ENCODE measurements at places on chromosomes 12 and 14.

DNA sequence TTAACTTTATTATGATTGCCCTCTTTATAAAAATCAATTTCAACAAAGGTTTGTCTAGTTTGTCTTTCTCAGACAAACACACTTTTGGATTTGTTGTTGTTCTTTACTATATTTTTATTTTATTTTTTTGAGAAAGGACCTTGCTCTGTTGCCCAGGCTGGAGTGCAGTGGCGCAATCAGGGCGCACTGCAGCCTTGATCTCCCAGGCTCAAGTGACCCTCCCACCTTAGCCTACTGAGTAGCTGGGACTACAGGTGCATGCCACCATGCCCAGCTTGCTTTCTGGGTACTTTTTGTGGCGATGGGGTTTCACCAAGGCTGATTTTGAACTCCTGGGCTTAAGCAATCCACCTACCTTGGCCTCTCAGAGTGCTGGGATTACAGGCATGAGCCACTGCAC lies 64.4 kb upstream of the CFL2 start:
- DNase-seq = no peak

- no peak for DNase-seq
Observed at GRCh38 chr12:125989696-125990095, 924.5 kb downstream of the AACS start.

GRCh38 chr14:93713726-93714405 lies 74.4 kb downstream of the PRIMA1 start:
- DNase-seq = no peak

- DNase-seq = no peak
Observed at GRCh38 chr12:31650918-31651317, 8.6 kb upstream of the ETFBKMT start.

DNA sequence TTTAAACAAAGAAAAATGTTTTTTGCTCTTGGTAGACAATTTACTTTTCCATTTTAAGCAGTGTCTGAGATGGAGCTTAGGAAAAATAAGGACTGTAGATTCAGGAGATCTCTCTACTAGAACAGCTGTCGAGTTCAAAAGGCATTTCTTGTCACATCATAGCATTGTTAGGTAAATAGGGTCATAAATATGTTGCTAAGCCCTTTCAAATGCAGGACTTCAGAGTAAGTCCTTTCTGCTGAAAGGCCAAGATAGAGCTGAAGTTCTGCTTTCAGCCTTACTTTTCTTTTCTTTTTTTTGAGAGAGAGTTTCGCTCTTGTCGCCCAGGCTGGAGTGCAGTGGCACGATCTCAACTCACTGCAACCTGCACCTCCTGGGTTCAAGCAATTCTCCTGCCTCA lies 98.2 kb downstream of the SYNE2 start:
- DNase-seq = no peak

GRCh38 chr14:36271939-36272907 lies 48.2 kb downstream of the MBIP start:
- no peak for DNase-seq

DNA sequence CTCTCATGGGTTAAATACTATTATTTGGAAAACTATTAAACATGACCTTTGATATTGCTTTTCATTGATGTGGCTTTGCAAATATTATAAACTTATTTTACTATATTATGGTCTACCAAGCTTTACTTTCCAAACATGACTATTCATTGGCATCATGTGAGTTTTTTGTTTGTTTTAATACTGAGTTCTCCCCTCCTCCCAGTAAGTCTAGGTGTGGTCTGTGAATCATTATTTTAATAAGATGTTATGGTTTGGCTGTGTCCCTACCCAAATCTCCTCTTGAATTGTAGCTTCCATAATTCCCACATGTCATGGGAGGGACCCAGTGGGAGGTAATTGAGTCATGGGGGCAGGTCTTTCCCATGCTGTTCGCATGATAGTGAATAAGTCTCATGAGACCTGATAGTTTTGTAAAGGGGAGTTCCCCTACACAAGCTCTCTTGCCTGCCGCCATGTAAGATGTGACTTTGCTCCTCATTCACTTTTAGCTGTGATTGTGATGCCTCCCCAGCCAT lies 80.0 kb downstream of the BORCS5 start:
- DNase-seq = no peak

DNA sequence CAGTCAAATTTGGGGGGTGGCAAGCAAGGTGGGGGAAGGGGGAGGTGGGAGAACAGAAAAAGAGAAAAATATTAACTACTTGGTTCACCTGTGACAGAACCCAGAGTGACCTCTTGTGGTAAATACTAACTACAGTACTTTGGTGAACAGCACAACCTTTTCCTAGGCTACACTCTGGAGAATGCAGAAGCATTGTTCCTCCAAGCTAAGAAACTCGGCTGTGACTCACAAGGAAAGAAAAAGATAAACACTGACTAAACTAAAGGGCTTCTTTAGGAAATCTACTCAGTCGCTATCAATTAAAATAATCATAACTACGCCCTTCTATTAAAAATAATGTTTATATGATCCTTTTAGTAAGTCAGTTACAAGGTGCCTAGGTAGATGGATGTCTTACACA lies 5.4 kb downstream of the KCNH5 start:
- no peak for DNase-seq

- DNase-seq = no peak
Observed at GRCh38 chr12:78483767-78484315, 380.7 kb upstream of the SYT1 start.

- DNase-seq = no peak
Observed at GRCh38 chr14:75492832-75493591, 29.3 kb upstream of the BATF start.

DNA sequence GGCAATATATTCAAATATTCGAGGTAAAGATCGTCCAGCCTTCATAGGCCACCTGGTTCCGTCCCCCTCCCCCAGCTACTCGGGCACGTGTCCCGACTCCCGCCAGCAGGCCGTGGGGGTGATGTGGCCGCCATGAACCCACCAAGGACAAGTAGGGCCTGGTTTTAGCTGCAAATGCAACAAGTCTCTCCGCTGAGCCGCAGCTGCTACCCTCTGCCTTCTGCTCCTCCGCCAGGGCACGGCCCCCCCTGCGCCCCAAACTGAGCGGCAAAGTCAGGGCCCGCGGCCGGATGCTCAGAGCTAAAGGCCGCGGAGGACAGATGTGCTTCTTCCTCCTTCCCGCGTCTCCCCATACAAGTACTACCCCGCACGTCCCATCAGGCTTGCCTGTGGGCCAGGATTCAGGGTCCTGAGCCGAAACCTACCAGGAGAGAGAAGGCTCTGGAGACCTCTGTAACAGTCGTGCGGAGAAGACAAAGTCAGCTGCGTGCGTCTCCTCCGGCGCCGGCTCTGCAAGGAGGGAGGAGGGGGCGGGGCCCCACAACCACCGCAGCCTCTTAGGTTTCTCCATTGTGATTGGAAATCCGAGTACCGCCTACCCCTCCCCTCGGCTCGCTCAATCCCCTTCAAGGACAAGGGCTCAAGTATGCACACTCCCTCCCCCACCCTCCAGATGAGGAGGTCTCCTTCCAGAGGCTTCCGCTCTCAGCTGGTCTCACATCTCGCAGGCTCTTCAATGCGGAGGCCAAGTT lies at the start of gene LDHB:
TSS of gene LDHB (minus strand) at position 517 of the 752 bp plus-strand sequence. CDS start 3,171 bp downstream, outside the sequence.
- DNase-seq = peak; percentile 88

GRCh38 chr12:65959452-65959851 lies 135.2 kb downstream of the HMGA2 start:
- no peak for DNase-seq

GRCh38 chr12:105561546-105562198 lies 231.2 kb downstream of the C12orf75 start:
- no peak for DNase-seq

DNA sequence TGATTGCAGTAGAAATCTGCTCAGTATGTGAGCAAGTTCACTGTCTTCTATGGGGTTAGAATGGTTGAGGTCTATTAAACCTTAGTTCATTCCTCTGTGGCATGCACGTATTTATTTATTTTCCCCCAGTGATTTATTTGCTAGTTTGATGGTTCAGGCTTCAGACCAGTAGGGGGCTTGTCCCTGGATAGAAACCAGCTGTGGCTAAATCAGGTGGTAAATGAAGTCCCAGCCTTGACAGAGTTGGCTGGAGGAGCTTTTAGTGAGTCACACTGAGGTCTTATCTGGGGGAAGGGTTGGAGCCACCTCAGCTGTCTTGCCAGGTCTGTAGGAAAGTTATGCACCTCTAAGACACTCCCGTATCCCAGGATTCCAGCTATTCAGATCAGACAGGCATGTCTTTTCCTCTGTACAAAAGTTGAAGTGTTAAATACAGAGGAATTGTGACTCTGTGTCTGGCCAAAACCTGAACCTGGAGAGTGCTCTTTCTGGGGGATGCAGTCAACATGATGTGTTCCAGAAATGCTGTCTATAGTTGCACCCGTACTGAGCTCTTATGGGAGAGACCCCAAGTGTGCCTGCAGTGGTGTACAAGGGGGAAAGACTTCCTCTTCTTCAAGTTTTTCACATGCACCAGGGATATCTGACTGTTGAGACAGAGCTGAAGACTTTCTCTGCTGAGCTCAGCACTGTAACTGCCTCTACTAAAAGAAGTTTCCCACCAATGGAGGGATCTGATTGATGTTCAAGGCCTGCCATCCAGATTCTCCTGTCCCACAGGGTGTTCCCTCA lies 1322.1 kb downstream of the TMEM121 start:
- no peak for DNase-seq

DNA sequence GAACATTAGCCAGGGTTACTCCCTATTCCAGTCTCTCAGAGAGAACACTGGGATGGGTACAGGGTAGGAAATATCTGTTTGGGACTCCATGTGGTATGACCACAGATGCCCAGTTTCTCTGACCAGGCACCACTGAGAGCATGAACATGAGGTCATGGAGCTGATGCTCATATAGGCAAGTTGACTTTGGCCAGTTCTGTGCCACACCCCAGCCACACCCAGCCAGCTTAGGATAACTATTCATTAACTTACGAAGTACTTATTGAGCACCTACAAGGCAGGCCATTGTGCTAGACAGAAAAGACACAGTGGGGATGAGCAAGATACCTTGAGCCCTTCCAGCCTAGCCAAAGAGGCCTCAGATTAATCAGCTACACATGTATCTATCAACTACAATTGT lies 262.5 kb downstream of the DPF3 start:
- no peak for DNase-seq

DNA sequence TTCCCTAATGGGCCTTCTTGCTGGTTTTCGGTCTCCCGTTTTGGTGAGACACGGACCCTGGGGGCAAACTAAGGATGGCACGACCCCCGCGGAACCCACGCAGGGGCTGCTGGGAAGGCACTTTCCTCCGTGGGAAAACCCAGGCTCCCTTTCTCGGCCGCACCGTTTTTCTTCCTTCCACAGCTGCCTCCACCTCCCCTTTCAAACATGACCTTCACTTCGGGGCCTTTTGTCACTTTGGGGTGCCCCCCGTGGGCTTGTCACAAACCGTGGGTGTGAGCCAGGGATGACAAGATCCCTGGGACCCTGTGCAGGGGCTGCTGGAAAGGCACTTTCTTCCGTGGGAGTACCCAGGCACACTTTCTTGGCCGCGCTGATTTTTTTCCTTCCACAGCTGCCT lies 268.7 kb downstream of the ALG10 start:
- no peak for DNase-seq

DNA sequence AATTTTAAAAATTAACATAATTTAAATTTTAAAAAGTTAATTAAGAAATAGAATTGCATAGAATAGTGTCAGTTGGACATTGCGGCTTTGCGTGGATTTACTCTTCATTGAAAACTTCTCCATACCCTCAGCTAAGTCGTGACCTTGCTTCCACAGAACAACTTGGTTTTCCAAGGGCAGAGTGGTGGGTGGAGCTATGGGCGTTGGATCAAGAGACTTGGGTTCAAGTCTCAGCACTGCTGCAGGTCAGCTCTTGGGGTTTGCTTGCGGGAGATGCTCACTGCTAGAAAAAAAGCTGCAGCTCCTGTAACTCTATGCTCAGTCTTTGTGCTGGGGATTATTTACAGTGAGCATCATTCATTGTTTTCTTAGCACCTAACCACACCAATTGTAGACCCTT lies 133.7 kb downstream of the PRIMA1 start:
- DNase-seq = no peak

DNA sequence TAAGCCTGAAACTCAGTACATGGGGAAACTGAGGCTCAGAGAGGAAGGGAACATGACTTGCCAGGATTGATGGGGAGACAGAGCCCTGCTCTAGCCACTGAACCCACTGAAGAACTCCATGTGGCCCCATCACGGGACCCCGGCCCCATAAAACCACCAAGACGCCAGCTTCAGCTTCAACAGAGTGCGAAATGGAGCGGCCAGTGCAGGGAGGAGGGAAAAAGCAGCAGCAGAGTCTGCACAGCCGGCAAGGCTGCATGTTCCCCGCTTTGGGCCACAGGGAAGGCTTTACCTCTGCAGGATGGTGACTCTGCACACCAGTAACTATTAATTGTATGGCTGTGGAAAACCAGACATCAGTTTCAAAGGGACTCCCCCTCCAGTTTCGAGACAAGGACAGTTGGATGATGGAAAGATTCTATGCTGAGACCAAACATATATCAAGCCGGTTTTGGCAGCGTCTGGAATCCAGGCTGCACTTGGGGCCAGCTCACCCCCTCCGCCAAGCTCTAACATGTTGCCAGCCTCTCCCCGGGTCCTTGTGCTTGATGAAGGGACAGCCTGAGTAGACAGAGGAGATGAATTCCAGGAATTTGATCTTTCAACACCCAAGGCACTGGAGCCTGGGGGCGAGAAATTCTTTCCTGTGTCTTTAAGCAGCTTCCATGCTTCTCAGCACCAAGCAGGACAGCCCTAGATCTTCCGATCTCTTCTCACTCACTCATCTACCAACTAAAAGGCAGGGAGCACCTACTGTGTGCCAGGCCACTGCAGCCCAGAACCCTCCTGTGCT lies 55.7 kb upstream of the BCL11B start:
- no peak for DNase-seq

GRCh38 chr12:54398995-54399793 lies 14.7 kb upstream of the ZNF385A start:
- no peak for DNase-seq

- DNase-seq = no peak
Observed at GRCh38 chr12:26298785-26299621, 103.6 kb downstream of the SSPN start.

- no peak for DNase-seq
Observed at GRCh38 chr12:93706387-93706786, 29.2 kb downstream of the CRADD start.

DNA sequence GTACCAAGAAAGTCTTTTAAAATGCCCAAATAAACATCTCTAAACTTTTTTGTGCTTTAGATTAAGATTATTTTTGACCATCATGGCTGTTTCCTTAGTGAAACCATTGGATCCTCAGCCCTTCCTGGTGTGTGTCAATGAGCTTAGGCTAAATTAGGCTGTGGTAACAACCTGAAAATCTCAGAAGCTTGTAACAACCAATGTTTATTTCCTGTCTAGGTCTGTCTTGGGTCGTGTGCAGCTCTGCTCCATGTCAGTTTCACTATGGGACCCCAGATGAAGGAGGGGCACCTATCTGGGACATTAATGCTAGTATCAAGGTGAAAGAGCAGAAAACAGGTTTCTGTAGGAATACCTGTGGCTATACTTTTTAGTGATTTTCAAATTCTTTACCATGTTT lies 49.9 kb downstream of the KCNMB4 start:
- no peak for DNase-seq

DNA sequence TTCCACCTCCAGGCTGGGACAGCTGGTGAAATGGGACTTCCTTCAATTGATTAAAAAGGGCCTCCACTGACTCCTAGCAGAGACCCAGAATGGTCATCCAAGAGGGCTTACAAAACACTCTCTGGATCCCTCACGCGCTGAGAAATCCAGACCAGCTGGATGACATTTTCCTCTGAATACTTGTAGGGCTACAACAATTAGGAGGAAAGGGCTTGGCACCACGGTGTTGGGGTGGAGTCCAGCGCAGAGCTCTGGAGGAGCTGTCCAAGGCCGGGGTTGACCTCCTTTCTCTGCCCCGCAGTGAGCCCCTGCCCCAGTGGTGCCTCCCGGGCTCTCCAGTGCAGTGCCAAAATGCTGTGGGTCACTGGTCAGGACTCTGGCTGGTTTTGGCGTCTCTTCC lies 189.0 kb upstream of the CCND2 start:
- DNase-seq = no peak
